ENCODE measurements at places on chromosomes 13 and 19. TPM values are rescaled to one million over a fixed set of nuclear protein-coding genes. Genes with fewer than 3 reads are reported as not detected.

Gene ZNF844
- total RNA-seq, result 13.2 TPM

Gene SIGLEC6
- 0.11 TPM for total RNA-seq

Gene TUBA3C
- not detected for total RNA-seq

Gene ZIC2
- not detected for total RNA-seq

Gene NLRP12
- not detected for total RNA-seq

Gene PVR
- total RNA-seq, result 118 TPM

Gene CEACAM16
- not detected for total RNA-seq

Gene SLC15A1
- total RNA-seq, result not detected

Gene NLRP11
- total RNA-seq, result not detected

Gene IFNL1
- total RNA-seq, result not detected
